Renal cortical epithelial cell (primary cell): ENCODE measurements at places on chromosomes 7 and 10. TPM values are rescaled to one million over a fixed set of nuclear protein-coding genes. Genes with fewer than 3 reads are reported as not detected.

- DNase-seq = no peak
Observed at GRCh38 chr10:49213211-49213610, 25.0 kb upstream of the TMEM273 start.

- DNase-seq = no peak
Observed at GRCh38 chr7:76063525-76063924, 15.6 kb downstream of the MDH2 start.

Gene VPS37D
- 8.6 and 9.2 TPM in 2 replicates for total RNA-seq

GRCh38 chr10:63520500-63521415 lies at the start of gene REEP3:
REEP3 (plus strand) TSS chr10:63521401; CDS start chr10:63521546, 145 bp downstream.
- peak; percentile 50 for DNase-seq

- DNase-seq = no peak
Observed at GRCh38 chr10:125457406-125457805, 225.6 kb downstream of the TEX36 start.

DNA sequence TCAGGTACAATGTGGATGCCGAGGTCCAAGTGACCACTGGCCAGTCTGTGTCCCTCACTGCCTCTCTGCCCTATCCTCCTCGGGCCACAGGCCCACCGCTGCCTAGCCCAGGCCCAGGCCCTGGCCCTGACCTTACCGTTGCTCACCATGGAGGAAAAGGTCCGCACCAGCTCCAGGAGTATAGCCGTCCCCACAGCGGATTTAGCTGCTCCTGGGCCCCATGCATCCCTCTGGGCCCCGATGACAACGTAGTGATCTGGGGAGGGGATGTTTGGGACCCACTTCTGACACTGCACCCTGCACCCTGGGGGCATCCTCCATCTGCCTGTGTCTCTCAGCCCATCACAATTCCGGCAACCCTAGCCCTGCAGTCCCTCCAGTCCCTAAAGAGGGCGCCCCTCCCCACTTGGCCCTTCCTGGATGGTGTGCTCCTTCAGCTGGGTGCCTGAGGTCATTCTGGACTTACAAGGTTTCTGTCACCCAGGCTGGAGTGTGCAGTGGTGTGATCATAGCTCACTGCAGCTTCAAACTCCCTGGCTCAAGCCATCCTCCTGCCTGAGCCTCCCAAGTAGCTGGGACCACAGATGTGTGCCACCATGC lies 12.1 kb downstream of the TFR2 start:
- no peak for DNase-seq

Gene LIPF
- total RNA-seq = not detected in 2 replicates

DNA sequence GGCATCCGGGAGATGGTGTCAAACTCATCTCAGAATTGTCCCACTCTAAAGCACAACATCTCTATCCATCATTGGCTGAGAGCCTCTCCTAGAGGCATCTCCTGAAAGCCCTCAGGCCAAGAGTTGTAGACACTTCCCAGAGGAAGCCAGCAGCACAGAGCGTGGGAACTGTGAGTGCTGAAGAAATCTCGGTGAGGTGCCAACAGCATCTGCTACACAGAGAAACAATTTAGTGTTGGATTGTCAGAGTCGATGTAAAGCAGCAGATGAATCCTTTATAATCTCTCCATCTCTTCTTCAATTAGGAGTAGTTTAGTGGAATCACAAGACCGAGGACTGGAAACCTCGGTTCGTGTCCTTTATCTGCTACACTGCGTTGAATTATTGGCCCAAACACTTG lies 172.2 kb downstream of the C7orf25 start:
- DNase-seq = no peak

DNA sequence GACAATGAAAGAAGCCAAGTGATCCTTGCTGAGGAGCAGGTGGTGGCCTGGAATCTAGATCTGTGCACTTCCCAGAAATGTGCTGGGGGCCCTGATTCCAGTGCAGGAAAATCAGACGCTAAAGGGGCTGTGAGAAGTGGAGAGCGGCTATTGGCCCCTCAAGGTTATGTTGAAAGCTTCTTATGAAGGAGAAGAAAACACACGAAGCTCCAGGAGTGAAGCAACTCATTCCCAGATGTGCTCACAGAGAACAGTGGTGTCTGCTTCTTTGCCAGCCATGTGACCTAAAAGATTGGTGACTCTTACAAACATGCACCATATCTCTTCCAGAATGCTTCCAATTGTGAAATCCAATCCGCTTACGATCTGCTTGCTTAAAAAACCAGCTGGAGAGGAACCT lies 679.3 kb upstream of the IGFBP3 start:
- no peak for DNase-seq

DNA sequence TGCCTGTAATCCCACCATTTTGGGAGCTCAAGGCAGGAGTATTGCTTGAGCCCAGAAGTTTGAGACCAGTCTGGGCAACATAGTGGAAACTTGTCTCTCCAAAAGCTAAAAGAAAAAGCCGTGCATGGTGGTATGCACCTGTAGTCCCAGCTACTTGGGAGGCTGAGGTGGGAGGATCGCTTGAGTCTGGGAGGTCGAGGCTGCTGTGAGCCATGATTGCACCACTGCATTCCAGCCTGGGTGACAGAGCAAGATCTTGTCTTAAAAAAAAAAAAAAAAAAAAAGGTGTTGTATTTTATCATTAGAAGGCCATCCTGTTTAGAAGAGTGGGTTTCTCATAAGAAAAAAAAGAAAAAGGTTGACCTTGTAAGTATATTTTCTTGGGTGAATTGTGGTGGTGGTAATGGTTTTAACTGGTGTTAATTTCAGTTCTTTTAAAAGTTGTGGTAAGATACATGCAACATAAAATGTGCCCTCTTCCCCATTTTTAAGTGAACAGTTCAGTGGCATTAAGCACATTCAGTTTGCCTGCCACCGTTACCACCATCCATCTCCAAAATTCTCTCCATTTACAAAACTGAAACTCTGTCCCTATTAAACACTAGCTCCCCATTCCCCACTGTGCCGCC lies 34.7 kb downstream of the GRIFIN start:
- no peak for DNase-seq

GRCh38 chr7:84102213-84102612 lies 92.4 kb downstream of the SEMA3A start:
- DNase-seq = peak; percentile 21
